PC-9 (cell line): ENCODE measurements at places on chromosomes 4 and X.

DNA sequence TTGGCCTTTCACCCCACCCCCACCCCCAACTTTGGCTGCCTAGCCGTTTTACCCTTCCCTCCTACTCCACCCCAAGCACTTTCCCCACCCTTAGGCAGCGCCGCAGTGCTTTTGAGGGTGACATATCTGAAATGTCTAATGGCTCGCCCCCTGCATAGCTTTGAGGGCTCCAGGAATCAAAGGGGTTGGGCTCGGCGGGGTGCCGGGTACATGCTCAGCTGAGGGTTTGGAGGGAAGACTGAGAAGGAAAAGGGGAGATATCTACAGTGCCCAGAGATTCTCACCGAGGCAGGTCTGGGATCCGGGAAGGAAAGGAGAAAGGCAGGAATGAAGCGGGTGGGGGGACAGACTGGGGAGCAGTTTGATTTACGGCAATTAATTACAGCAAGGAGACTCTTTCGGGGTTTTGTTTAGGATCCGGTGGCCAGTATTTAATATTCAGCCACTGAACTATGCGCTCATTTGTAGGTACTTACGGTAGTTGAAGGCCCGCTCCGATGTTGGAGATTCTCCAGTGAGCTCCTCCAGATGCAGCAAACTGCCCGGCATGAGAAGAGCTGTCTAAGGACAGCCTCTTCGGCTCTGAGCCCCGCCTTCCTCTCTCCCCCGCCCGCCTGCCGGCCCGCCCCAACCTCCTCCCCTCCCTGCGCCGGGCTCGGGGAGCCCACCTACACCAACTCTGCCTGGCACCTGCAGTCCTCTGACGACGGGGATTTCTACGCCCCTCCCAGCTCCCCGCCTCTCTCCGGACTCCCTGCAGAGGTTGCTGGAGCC, at the start of gene IGSF1:
Gene IGSF1, minus strand, starts transcription at position 569 of the 774 bp plus-strand sequence. CDS start 2,632 bp downstream, outside the sequence.
- DNase-seq, result no peak

DNA sequence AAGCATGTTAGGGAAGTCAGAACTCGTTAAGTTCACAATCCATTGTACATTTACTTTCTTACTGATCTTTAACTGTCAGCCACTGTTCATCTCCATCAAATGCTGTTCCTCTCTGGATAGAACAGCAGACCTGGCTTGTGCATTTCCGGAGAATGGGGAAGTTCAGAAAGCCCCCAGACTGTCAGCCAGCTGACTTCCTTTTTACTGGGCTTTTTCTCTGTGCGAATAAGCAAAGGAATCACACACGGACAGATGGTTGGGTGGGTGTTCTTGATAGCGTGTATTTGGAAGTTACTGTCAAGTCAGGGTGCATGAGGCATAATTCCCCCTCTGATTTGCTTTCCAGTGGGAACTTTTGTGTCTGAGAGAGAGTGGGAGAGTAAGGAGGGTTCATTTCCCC, 56.8 kb downstream of the TSPAN7 start:
- no peak for DNase-seq

GRCh38 chr4:163180090-163180489, 13.4 kb upstream of the NAF1 start:
- no peak for DNase-seq

DNA sequence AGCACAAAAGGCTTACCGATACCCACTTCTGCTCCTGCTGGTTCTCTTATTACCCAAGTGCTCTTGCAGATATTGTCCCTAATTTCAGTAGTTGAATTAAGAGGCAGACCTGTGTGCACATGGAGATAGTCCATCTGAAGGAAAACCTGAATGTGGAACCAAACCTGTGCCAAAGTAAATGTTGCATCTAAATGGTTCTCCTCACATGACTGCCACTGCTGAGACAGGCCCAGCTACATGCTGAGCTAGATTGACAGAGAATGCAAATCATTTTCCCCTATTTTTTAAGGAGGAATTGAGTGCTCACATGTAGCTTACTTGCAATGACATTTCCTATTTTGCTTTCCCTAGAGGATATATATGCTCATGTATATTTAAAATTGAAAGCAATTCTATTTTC, 609.1 kb upstream of the TECRL start:
- DNase-seq, result no peak

- no peak for DNase-seq
These were observed 144.3 kb upstream of the PAQR3 start for GRCh38 chr4:79083406-79084010.

DNA sequence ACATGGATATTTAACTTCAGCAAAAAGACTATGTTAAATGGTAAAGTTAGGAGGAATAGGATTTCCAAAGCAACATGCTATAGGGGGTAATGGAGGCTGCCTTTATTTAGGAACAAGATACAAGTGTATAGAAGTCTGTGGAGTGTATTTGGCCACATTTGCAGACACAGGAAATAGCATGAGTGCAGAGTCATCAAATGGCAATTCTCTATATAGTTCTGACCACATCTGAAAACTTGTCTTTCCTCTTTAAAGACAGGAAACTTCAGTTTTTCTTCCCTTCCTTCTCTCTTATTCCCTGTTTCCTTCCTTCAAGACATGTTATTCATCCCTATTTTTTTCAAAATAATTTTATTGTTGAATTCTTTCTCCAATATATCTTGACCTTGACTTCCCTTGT, 119.3 kb upstream of the PITX2 start:
- DNase-seq, result no peak

- DNase-seq, result peak; percentile 35
These were observed 797 bp downstream of the TXLNG start for GRCh38 chrX:16786791-16787735.

GRCh38 chr4:111187108-111187507, 564.2 kb upstream of the PITX2 start:
- DNase-seq, result no peak

- no peak for DNase-seq
These were observed 134.2 kb upstream of the RAP2C start for GRCh38 chrX:132353430-132353829.

DNA sequence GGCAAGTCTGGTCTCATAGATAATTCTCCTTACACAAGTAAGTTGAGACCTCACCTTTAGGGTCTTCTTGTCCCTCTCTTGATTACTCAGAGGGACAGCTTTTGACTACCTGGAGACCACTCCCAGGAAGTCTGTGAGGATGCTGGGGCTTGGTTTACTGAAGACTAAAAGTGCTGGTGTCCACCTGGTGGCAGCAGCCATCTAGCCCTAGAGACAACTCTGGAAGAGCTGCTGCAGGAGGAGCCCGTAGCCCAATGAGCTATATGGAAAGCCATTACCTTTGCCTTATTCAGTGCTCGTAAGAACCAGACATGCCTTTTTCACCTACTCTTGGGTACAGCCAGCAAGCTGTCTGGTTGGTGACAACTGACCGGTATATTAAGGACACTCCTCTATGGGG, 7.3 kb downstream of the FGFBP2 start:
- no peak for DNase-seq

GRCh38 chrX:155874571-155875244, 6.4 kb upstream of the VAMP7 start:
- DNase-seq, result no peak

DNA sequence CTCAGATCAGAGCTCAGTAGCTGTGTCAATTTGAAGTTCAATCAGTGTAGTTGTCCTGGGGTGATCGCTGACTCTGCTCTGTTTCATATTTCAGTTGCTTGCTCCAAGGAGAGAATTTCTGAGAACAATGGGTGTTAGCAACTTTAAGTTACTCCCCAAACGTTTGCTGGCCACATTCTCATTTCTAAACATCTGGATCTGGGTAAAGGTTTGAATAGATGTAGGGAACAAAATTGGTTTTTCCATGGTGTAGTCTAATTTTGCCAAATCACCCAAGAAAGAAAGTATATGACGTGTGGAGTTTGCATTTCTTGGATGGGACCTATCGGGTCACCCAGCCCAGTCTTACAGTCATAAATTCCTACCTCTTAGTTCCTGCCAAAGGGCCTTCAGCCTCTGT, 103.7 kb downstream of the AKAP4 start:
- no peak for DNase-seq

- DNase-seq, result no peak
These were observed 89.4 kb downstream of the FTHL17 start for GRCh38 chrX:30982467-30982866.

- DNase-seq, result no peak
These were observed 408.6 kb downstream of the PPP3CA start for GRCh38 chr4:100938698-100939097.

GRCh38 chr4:125244848-125245450, 69.8 kb upstream of the FAT4 start:
- no peak for DNase-seq

- DNase-seq, result no peak
These were observed 277.9 kb downstream of the ADGRA3 start for GRCh38 chr4:22237846-22238494.

GRCh38 chr4:8838961-8839431, 32.6 kb downstream of the HMX1 start:
- no peak for DNase-seq

DNA sequence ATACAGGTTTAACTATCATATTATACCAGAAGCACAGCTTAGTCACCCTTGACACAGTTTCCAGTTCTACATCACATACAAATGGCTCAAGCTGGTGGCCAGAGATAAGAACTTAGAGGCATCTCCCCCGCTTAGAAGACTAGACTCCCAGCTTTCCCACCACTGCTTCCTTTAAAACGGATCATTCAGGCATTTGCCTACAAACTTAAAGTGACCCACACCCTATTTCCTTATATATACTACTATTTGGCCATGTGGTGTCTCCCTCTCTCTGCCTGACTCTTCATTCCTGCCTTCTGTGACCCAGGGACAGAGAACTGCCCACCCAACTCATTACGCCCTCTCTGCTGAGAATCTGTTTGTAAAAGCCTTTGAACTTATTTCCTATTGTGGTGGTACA, 781.2 kb upstream of the DIAPH2 start:
- no peak for DNase-seq

DNA sequence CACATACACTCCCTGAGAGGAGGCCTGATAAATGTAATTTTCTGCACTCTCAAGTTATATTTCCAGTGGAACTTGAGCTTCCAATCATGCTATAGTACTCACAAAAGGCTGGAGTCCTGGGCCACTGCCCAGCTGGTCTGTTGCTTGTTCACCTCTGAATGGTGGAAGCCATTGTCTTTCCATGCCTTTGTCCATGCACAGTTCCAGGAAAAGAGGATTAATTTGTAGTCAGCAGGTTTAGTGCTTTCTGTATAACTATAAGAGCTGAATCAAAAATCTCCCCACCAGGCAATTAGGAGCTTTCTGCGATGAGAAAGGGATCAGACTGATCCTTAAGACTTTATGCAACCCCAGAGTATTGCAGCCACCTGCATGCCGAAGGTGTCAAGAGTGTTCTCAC, 195.4 kb upstream of the PGRMC2 start:
- DNase-seq, result no peak

DNA sequence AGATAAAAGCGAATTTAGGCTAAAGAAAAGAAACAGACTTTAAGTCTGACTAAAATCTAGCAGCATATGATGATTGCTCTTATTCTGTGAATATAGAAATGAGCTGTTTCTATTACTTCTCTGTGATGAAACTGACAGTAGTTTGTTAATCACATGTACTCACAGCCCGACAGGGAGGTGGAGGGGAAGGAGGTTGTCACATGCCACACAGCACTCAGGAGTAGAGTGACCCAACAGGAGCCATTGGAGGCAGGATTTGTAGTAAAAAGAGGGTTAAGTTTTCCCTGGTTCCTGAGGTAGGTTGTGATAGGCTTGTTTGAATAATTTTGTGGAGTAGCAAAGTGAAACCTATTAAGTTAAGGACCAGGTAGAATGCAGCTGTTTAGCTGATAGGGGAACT, 495.9 kb downstream of the CENPC start:
- no peak for DNase-seq

GRCh38 chr4:137998666-137999429, 243.3 kb downstream of the SLC7A11 start:
- no peak for DNase-seq

DNA sequence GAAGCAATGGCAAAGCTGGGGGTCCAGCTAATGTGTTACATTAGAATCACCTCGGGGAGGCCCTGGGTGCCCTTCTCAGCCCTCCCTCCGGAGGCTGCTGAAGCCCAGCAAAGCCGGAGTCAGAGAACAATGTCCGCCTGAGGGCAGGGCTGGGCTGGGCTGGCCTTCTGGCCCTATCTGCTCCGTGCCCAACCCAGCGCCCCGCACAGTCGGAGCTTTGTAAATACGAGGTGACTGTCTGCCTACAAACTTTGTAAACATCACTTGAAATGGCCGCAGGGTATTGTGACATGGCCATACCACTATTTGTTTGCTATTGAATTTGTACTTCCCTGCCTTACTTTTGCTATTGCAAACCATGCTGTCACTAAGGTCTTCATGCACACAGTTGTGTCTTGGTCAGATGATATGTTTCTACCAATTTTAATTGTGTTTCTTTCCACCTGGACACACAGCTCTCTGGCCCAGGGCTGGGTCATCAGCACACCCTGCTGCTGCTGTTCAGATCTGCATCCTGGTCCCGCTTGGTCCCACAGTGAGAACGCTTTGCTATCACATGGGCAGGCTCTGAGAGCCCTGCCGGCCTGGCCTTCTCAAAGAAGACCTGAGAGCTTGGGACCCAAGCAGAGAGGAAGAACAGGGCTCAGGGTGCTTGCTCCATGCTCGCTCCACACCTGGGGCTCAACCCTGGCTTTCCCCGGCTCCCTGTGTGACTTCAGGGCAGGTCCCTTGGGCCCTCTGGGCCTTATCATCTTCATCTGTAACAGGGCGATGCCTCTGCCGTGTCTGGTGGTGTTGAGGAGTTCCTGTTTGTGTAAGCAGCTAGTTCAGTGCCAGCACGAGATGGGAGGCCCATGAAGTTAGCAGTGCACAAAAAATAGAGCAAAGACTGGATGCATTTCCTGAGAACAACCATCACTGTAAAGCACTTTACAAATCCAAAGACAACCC, 2.3 kb downstream of the S100P start:
- DNase-seq, result peak; percentile 84

GRCh38 chrX:39952989-39953388, 144.8 kb downstream of the BCOR start:
- DNase-seq, result no peak

DNA sequence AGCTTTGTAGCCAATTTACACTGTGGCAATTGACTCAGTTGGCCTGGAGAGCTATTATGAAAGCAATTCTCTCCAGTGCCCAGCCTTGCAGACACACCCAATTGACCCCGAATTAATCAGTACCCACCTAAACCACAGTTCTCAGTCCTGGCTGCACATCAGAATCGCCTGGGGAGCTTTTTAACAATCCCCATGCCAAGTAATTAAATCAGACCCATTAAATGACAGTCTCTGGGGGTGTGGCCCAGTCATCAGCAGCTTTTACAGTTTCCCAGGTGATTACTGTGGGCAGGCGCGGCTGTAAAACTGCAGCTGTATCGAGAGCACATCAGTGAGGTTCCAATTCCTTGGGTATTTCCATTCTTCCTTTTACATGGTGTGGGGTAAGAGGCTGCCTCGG, 460.9 kb upstream of the FAT1 start:
- no peak for DNase-seq

DNA sequence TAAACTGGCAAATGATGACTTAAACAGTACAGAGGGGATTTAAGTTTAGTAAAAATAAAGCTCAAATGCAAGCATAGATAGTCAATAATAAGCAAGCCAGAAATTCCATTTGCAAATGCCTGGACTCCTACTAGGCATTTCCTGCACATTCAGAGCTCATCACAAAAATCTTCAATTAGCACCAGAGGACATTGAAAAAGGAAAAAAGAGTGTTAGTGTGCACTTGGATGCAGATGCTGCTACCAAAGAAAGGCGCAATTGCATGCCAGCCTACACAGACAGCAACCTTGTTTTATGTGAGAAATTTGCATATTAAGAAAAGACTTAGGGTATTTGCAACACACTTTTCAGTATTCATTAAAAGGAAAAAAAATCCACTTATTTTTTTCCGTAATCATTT, 282.1 kb downstream of the GRIA2 start:
- no peak for DNase-seq

GRCh38 chr4:89661173-89661899, 175.6 kb downstream of the SNCA start:
- DNase-seq, result peak; percentile 12
